ENCODE measurements at places on chromosomes 16 and 17. TPM values are rescaled to one million over a fixed set of nuclear protein-coding genes. Genes with fewer than 3 reads are reported as not detected.

Gene CASKIN1
- 6.4 TPM for total RNA-seq

Gene MFAP4
- total RNA-seq: 3.8 TPM

Gene C17orf67
- 1.9 TPM for total RNA-seq

Gene CBX8
- total RNA-seq: 2.1 TPM

Gene KRT20
- total RNA-seq: not detected

Gene PLD6
- 0.22 TPM for total RNA-seq

Gene SEPTIN12
- not detected for total RNA-seq

Gene MPO
- not detected for total RNA-seq

Gene SKAP1
- total RNA-seq: not detected

Gene KRTAP2-3
- not detected for total RNA-seq

Gene HSD11B2
- 28.7 TPM for total RNA-seq

Gene CACNG5
- 2.2 TPM for total RNA-seq

Gene TRPV2
- total RNA-seq: 2.1 TPM

Gene CRHR1
- total RNA-seq: 0.56 TPM

Gene RPH3AL
- total RNA-seq: 5.6 TPM

Gene RNF157
- 14.9 TPM for total RNA-seq

Gene NEUROD2
- not detected for total RNA-seq

Gene NGFR
- total RNA-seq: 8.1 TPM
